ENCODE measurements at places on chromosomes 4 and X. TPM values are rescaled to one million over a fixed set of nuclear protein-coding genes. Genes with fewer than 3 reads are reported as not detected.
A peak's percentile ranks its signal among the peaks of the same experiment; 100 is the strongest.

- DNase-seq = no peak
Measured at GRCh38 chrX:22445880-22446279, 173.2 kb downstream of the CBLL2 start.

GRCh38 chrX:40267334-40268187, 169.8 kb upstream of the BCOR start:
- no peak for DNase-seq

GRCh38 chrX:38513112-38513742, 48.1 kb upstream of the TSPAN7 start:
- DNase-seq = no peak

DNA sequence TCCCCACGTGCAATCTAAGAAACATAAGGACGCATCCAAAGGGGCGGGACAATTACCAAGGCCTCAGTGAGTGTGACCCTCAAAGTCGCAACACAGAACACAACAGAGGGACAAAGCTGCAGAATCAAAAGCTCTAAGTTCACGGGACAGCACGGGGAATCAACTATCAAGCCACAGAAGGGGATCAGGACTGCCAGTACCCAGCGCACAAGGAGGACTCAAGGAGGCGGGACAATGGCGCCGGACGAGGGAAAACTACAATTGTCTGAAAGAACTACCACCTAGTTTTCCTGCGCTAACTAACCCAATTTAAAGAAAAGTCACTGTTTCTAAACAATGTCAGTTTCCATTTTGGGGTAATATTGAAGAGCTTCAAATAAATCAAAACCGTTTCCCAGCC, 1.3 kb downstream of the FAM53A start:
- DNase-seq = no peak

- no peak for DNase-seq
Measured at GRCh38 chrX:568311-568710, 62.3 kb upstream of the SHOX start.

GRCh38 chr4:84814094-84814750, 152.3 kb downstream of the WDFY3 start:
- no peak for DNase-seq

DNA sequence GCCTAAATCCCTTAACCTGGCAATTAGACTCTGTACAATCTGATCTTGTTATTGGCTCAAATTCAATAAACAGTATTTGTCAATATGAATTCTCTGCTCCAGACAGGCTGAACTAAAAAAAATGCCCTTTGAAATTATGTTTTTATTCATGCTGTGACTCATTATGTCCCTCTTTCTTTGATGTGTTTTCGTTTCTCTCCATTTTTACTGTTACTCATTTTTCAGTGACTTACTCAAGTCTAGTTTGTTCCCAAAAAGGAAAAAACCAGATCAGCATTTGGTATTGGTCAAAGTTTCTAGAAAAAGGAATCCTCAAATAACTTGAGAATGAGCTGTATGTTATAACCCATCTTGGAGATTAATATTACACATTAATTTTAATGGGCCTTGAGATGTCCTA, 40.4 kb downstream of the UNC5C start:
- DNase-seq = no peak

DNA sequence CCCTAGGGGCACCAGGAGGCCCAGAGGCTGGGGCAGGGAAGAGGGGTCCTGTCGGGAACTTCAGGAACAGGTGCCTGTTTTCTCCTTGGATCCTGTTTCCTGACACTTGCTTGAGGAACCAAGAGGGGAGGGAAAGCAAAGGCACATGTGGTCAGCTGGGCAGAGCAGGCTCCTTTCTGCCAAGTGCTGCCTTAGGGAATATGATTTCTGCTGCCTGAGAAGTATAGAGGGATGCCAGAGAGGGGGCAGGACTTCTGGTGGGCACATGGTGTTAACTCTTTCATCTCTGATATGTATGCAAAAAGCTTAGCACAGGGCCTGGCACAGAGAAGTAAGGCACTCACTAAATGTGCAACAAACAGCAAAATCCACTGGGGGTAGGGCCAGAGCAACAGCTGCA, 51.2 kb upstream of the PJA1 start:
- DNase-seq = no peak

- no peak for DNase-seq
Measured at GRCh38 chr4:165152527-165152926, 39.9 kb upstream of the TMEM192 start.

DNA sequence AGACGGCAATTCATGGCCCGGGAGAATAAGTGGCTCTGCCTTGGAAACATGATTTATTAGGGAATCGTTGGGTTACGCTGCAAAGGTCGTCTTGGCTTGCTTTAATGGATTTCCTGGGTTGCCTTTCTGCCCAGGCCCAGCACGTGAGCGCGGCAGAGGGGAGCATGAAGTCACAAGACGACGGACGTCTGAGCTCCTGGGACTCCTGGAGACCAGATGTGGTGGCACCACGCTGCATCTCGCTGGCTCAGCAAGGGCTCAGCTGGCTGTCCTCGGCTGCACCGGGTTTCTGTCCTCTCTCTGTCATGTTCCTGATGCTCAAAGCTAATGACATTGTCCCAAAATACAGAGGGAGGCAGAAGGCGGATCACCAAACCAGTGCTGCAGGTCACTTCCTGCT, 61.2 kb downstream of the C4orf50 start:
- DNase-seq = no peak

- DNase-seq = no peak
Measured at GRCh38 chr4:72340803-72341431, 228.1 kb downstream of the ADAMTS3 start.

DNA sequence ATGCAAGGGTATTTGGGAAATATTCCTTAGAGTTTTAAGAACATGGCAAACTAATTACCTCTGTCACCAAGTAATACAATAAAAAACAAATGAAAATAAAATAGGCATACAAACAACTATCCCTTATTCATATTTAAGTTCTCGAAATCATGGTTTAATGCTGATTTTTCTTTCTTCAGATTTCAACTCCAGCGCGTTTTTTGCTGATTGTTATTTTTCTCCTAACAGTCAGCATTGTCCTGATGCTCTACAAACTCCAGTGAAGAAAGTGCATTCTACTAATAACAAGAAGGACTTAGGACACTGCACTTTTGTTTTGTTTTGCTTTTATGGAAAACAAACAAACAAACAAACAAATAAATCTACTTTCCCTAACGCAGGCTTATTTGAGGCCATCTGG, 282.4 kb downstream of the FSTL5 start:
- DNase-seq = no peak

GRCh38 chrX:153153516-153153915, 25.6 kb upstream of the MAGEA1 start:
- DNase-seq = no peak

DNA sequence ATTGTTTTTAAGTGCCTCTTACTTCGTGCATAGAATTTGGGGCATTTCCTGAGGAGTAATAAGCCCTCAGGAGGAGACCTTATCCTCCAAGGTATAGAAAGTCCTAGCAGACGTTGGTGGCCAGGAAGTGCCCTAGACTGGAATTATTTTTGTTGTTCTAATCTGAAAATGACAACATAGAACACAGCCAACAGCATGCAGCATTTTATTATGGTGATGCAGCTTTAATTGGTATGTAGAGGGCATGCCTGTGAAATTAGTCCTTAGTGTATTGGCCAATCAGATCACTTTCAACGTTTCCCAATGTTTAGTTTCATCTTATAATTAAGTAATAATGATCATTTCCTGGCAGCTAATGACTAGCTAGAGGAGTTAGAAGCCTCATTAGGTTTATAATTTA, 199.2 kb downstream of the SHROOM3 start:
- DNase-seq = no peak

GRCh38 chrX:110317061-110317819, 645 bp downstream of the AMMECR1 start:
- peak; percentile 21 for DNase-seq

DNA sequence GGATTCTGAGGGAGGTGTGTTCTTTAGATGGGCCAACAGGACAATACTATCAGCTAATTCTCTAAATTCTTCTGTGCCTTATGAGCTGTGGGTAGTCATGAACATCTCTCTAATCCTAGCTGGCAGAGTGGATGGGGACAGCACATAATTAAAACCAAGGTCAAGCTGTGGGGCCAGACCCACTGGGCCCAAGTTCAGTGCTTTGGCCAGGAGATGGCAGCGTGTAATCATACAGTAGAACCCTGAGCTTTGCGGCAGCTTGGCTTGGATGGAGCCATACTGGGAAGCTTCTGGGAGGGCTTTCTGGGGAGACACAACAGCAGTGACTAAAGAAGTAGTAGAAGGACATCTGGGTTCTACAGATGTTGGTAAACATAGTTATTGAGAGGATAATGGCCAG, 140.3 kb upstream of the CXCL13 start:
- DNase-seq = no peak

DNA sequence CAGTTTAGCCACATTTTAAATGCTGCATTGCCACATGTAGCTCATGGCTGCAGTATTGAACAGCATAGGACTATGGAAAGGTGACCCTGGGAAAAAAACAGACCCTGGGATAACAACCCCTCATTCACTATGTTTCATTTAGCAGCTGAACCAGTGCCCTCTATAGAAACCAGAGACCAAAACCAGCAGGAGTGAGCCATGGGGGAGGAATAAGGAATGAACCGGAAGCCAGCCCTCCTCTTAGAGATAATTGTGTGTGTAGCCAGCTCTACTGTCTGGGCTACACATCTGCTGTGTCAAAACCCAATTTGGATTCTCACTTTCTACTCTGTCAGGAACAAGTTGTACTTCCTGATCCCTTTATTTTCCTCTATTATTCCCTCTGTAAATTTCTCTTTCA, 158.5 kb upstream of the S100G start:
- no peak for DNase-seq

GRCh38 chr4:72994670-72995069, 74.8 kb downstream of the COX18 start:
- no peak for DNase-seq

DNA sequence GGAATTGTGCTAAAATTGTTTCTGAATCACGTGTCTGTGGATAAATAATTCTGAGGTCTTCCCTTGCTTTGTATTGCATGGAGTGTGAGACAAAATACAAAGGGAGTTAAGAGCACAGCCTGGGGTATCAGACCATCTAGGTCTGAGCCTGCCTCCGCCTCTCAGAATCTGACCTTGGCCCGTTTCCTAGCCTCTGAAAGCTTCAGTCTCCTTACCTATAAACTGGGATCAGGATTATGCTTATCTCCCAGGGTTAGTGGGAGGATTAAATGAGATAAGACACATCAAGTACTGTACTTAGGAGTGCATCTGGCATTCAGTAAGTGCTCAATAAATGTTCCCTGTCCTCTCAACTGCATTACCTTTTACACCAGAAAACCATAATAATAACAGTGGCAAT, 140.6 kb upstream of the TENM3 start:
- no peak for DNase-seq

DNA sequence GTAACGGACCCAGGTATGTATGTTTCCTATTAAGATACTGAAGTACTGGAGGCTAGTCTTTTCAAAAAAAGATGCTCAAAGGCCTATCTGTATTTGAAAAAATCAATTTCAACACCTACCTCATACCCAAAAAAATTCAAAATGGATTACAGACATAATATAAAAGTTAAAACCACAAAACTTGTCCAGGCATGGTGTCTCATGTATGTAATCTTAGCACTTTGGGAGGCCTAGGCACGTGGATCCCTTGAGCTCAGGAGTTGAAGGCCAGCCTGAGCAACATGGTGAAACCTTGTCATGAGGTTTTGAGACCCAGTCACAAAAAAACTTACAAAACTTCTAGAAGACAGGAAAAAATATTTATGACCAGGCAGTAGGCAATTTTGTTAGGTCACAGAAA, 16.7 kb downstream of the RBMX start:
- no peak for DNase-seq

- no peak for DNase-seq
Measured at GRCh38 chr4:993111-994029, at the start of gene SLC26A1. Gene SLC26A1 (minus strand): TSS chr4:993404. CDS start chr4:991703, 1,701 bp downstream.

GRCh38 chrX:46912098-46912602, at the start of gene JADE3:
Gene JADE3 (plus strand): TSS chrX:46912421. CDS start chrX:46984895, 72,474 bp downstream.
- DNase-seq = peak; percentile 25

- no peak for DNase-seq
Measured at GRCh38 chrX:27998666-27999065, 17.4 kb upstream of the DCAF8L1 start.

GRCh38 chrX:16528620-16529019, 121.3 kb upstream of the S100G start:
- peak; percentile 50 for DNase-seq

- DNase-seq = no peak
Measured at GRCh38 chrX:48910926-48911411, 477 bp downstream of the SLC35A2 start.

GRCh38 chr4:128517739-128518510, 230.3 kb upstream of the PGRMC2 start:
- DNase-seq = no peak

GRCh38 chrX:39227371-39227770, 426.1 kb downstream of the MID1IP1 start:
- no peak for DNase-seq

GRCh38 chr4:140944572-140944971, 188.4 kb upstream of the TBC1D9 start:
- DNase-seq = no peak

DNA sequence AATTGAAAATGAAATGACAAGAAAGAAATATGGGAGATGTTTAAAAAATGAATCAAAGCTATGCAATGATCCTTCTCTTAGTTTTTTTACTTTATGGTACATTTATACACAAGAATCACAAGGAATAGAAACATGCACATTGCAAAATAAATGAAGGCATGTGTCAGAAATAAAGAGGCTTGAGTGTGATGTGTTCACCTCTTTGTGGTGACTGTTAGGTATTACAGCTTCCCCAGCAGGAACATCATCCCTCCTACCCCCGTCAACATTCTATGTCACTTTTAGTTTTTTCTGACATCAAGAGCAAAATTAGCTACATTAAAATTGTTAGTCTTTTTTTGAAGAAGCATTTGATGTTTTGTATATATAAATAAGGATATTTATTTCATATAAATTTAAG, 214.8 kb downstream of the SLC4A4 start:
- no peak for DNase-seq

GRCh38 chrX:21734175-21734574, 23.7 kb downstream of the SMPX start:
- DNase-seq = no peak

GRCh38 chr4:20618731-20619130, 81.5 kb upstream of the PACRGL start:
- DNase-seq = no peak

- DNase-seq = no peak
Measured at GRCh38 chr4:180832073-180832472, 1411.1 kb upstream of the TENM3 start.

GRCh38 chr4:98179951-98180350, 36.7 kb upstream of the STPG2 start:
- DNase-seq = no peak

ZXDA gene
- 4.6 TPM for total RNA-seq

H2BW2 gene
- total RNA-seq = not detected

ACE2 gene
- not detected for total RNA-seq

FAM53A gene
- total RNA-seq = 1.6 TPM

IL2 gene
- 0.84 TPM for total RNA-seq

CT55 gene
- not detected for total RNA-seq

PNMA6A gene
- total RNA-seq = 0.23 TPM

C4orf46 gene
- 15.5 TPM for total RNA-seq

PABPC5 gene
- not detected for total RNA-seq

SMR3B gene
- total RNA-seq = not detected

POU3F4 gene
- not detected for total RNA-seq

GAGE12E gene
- not detected for total RNA-seq

CDKL2 gene
- 1.00 TPM for total RNA-seq

MAGEC2 gene
- total RNA-seq = not detected

CMC4 gene
- total RNA-seq = 5.6 TPM

PAPSS1 gene
- total RNA-seq = 17.5 TPM

All from activated CD4-positive, alpha-beta T cell treated with anti-CD3 and anti-CD28 coated beads, Interleukin-2, amount 10 ng/mL, durations not matched to agents 7 days and 5 days (primary cell).